ENCODE measurements at places on chromosomes 6 and 20.
A peak's percentile ranks its signal among the peaks of the same experiment; 100 is the strongest.

- no peak for DNase-seq
Observed at GRCh38 chr6:64945450-64945849, 761.6 kb downstream of the EYS start.

DNA sequence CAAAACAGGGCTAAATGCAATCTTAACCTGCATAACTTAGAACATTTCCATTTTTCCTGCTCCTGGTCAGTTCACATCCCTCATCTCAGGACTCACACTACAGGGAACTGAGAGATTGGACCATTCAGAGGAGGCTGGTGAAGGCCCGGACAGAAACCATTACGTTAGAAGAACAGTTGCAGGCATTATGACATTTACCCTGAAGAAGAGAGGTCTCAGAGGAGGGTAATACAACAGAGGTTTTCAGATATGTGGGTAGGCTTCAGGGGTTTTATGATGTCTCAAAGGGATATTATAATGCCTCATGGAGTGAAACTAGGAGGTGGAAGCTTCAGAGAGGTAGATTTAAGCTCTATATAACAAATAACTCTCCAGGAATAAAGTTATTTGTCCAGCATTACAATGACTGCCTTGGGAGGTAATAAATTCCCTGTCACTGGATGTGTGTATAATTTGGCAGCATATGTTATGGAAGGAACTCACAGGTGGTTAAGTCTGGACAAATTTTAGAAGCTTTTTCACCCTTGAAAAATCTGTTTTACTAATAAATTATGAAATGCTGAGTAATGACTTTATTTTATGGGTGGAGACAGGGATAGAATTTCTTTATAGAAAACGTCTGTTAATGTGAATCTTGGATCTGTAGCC lies 36.7 kb upstream of the RIPOR2 start:
- no peak for DNase-seq

DNA sequence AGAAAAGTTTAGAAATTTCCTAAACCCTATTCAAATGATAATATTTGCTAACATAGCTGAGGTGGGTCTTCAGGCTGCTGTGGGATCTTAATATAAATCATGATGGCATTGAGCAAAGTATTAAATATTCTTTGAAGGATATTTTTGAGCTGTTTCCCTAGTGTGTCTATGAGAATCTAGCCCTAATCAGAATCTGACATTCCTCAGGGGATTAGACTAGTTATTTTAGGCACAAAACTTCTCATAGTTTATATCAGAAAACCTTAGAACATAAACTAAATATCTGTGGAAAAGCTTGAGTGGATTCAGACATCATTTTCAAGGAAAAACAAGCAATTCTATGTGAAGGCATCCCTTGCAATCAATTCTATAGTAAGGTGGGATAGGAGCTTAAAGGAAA lies 594.5 kb downstream of the RFPL4B start:
- DNase-seq: no peak

GRCh38 chr6:157427969-157428368 lies 47.0 kb downstream of the ZDHHC14 start:
- DNase-seq: no peak

- peak; percentile 37 for DNase-seq
Observed at GRCh38 chr6:170291271-170292110, 613 bp upstream of the DLL1 start.

- no peak for DNase-seq
Observed at GRCh38 chr20:58103961-58104360, 124.5 kb downstream of the ANKRD60 start.

GRCh38 chr6:170229851-170230519 lies 60.9 kb downstream of the DLL1 start:
- DNase-seq: no peak

DNA sequence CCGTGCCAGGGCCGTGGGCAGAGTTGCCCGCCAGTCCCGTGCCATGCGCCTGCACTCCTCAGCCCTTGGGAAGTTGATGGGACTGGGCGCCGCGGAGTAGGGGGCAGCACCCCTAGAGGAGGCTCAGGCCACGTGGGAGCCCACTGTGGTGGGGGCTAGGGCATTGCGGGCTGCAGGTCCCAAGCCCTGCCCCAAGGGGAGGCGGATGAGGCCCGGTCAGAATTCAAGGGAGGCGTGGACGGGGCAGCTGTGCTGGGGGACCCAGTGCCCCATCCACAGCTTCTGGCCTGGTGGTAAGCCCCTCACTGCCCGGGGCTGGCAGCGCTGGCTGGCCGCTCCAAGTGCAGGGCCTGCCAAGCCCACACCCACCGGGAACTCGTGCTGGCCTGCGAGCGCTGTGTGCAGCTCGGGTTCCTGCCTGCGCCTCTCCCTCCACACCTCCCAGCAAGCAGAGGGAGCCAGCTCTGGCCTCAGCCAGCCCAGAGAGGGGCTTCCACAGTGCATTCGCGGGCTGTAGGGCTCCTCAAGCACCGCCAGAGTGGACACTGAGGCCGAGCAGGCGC lies 317.8 kb downstream of the HAO1 start:
- no peak for DNase-seq

- no peak for DNase-seq
Observed at GRCh38 chr6:130529569-130530149, 163.8 kb downstream of the TMEM200A start.

GRCh38 chr6:164183556-164184123 lies 769.1 kb downstream of the QKI start:
- no peak for DNase-seq

GRCh38 chr6:139778688-139779087 lies 404.2 kb upstream of the CITED2 start:
- no peak for DNase-seq

DNA sequence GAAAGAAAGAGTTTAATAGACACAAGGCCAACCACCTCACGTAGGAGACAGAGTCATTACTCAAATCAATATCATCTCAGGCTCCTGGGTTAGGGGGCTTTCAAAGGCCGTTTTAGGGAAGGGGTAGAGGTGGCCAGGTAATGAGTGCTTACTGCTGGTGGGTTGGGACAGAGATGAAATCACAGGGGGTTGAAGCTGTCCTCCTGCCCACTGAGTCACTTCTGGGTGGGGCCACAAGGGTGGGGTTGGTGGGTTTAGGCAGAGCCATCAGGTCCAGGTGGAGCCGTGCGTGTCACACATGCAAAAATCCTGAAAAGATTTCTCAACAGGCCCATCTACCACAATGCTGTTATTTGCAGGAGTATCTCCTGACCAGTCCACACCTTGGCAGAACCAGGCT lies 167.0 kb upstream of the EXOC2 start:
- no peak for DNase-seq

DNA sequence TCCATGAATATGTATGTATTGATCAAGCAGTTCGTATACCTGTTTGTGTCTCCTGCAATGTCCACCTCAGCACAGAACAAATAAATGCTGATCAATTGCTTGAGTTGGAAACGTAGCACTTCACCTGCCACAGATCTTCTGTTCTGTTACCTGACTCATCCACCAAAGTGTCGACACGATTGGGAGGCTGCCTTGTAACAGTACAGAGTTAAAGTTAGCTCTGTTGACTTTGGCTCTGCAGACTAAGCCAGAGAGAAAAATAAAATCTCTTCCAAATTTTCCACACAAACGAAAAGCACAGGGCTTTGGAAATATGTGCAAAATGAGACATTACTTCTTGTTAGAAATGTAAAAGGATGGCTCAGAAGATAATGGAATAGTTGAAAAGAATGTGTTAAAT lies 245.4 kb downstream of the NRN1 start:
- DNase-seq: no peak

GRCh38 chr6:56348578-56348977 lies 101.2 kb upstream of the COL21A1 start:
- DNase-seq: no peak

- DNase-seq: no peak
Observed at GRCh38 chr6:152273638-152274037, 363.5 kb downstream of the SYNE1 start.

DNA sequence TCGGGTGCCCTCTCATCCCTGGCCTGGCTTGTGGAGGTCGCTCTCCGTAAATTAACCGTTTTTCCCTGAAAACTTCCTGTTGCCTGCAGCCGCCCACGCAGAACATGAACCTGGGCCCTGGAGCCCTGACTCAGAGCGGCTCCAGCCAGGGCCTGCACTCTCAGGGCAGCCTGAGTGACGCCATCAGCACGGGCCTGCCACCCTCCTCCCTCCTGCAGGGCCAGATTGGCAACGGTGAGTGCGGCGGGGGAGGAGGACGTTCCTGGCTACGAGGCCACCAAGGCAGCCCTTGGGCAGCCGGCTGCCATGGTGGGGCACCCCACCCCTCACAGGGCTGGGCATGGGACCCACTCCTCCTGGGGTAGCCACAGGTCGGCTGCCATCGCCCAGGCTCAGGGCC lies 17.8 kb downstream of the SS18L1 start:
- DNase-seq: no peak

- no peak for DNase-seq
Observed at GRCh38 chr6:133399426-133399825, 158.3 kb downstream of the EYA4 start.

GRCh38 chr6:169234634-169235033 lies 19.0 kb downstream of the THBS2 start:
- DNase-seq: no peak

- no peak for DNase-seq
Observed at GRCh38 chr20:53824779-53825178, 231.1 kb upstream of the ZNF217 start.

DNA sequence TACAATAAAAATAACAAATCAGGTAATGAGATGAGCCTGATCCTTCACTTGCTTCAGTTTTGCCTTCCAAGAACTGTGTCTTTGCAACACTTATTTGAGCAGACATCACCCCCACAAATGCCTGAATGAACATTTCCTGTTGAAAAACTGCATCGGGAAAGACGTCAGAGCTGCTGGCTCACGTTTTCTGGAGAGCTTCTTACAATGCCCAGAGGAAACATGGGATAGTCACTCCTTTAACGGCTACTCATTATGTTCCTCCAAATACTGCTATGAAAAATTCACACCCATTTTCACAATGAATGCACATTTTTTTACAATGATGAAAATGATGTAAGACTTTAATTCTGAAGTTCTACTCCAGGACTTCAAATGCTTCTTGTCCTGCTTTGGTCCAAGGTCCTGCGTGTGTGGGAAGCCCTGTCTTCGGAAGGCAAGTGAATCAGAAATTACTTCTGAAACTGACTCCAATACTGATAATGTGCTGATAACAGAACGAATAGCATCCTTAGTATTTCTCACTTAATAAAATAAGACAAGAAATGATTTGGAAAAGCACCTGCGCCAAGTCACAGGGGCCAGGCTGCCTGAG lies 238.0 kb downstream of the ANKRD60 start:
- DNase-seq: no peak

GRCh38 chr6:157716251-157716995 lies 106.6 kb upstream of the SNX9 start:
- no peak for DNase-seq

- no peak for DNase-seq
Observed at GRCh38 chr6:24127316-24127715, 1.3 kb downstream of the NRSN1 start.

GRCh38 chr6:30640481-30640880 lies 6.5 kb upstream of the C6orf136 start:
- DNase-seq: no peak

DNA sequence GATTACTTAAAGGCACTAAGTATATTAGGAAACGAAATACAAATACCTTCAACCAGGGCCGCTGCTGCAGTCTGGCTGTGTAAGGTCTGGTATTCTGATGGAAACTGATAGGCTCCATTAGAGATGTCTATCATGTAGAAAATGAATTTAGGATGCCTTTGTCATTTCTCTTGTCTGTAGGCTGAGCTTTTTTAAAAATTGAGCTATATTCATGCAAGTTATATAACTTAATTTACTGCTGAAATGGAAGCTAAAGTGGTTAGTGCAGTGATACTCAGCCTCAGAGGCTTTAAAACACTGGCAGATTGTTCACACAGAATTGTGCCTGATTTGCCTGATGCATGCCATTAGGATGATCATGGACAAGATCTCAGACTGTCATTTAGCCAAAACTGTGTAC lies 286.2 kb upstream of the QKI start:
- DNase-seq: no peak

- DNase-seq: no peak
Observed at GRCh38 chr6:43860285-43860684, 90.3 kb downstream of the VEGFA start.

DNA sequence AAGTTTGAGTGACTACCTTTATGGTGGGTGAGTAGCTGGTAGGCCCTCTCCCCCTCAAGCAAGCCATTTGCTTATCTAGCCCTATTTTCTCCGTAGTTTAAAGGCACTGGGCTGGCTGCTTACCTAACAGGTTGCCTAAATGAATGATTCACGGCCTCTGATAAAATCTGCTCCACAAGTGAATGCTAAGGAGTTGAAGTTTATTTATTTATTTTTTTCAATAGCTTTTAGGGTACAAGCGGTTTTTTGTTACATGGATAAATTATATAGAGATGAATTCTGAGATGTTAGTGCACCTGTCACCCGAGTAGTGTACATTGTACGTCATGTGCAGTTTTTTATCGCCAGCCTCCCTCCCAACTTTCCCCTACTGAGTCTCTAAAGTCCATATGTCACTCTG lies 8.3 kb upstream of the CDH26 start:
- DNase-seq: no peak

DNA sequence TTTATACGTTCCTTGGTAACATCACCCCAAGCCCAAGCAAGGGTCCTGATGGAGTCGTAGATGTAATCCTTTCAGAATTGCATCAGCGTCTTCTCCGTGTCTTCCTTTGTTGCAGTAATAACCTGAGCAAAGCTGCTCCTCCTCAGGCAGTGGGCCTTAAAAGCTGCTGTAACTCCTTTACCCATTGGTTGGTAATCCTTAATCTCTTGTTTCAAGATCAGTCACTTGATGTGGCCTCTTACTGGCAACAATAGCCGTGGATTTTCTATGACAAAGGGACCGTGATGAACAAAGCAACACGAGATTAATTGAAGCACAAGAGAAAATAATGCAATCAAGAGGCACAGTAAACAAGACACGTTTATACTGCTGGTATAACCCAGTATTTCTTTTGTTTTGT lies 44.6 kb downstream of the ALDH5A1 start:
- no peak for DNase-seq

DNA sequence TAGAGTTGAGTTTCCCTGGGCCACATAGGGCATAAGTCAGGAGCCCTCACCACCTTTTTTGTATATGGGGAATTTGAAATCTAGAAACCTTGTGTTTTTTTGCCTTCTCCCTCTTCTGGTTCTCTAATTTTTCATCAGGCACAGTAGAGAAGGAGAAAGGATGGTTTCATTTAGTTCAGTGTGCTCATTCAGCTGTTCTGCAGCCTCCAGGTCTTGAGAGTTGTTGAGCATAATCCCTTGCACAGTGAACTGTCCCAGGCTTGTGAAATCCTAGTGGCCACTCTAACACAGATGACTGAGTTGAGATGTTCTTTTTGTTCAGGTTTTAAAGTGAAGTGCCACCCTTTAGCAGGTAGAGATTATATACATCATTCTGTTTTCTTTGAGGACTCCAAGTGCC lies 183.5 kb downstream of the CDKAL1 start:
- DNase-seq: no peak

GRCh38 chr6:116564921-116565872 lies 6.1 kb upstream of the RWDD1 start:
- no peak for DNase-seq

- DNase-seq: no peak
Observed at GRCh38 chr20:21102603-21103311, 3.4 kb downstream of the LINC00237 start.

GRCh38 chr6:2274981-2275891 lies 29.8 kb upstream of the GMDS start:
- no peak for DNase-seq

GRCh38 chr20:1392443-1392692 lies 486 bp downstream of the FKBP1A start:
- no peak for DNase-seq
